Activated T-helper 1 cell treated with anti-CD3 and anti-CD28 coated beads, Interleukin-12 subunit alpha, Interleukin-12 subunit beta, Interleukin-2, Interleukin-4 antibody, amounts not matched to agents 30 ng/mL and 10 ng/mL and 1 ng/mL, durations not matched to agents 14 hours and 24 hours and 36 hours (primary cell): ENCODE measurements at places on chromosomes 3 and 15. TPM values are rescaled to one million over a fixed set of nuclear protein-coding genes. Genes with fewer than 3 reads are reported as not detected.
A peak's percentile ranks its signal among the peaks of the same experiment; 100 is the strongest.

CCR8 gene
- 7.1 and 8.9 TPM in 2 replicates for total RNA-seq

TPRG1 gene
- total RNA-seq: 11.2 and 13.6 TPM in 2 replicates

DZIP1L gene
- total RNA-seq: 0.07 and 0.16 TPM in 2 replicates

CCR2 gene
- total RNA-seq: 20.6 and 21.0 TPM in 2 replicates

C3orf70 gene
- total RNA-seq: 0.10 TPM in 2 replicates

PP2D1 gene
- total RNA-seq: not detected in 2 replicates

- no peak for DNase-seq
Measured at GRCh38 chr3:42498791-42499477, 3.5 kb upstream of the VIPR1 start.

- no peak for DNase-seq
Measured at GRCh38 chr3:146314871-146315270, 64.0 kb upstream of the PLSCR4 start.

GRCh38 chr3:50194903-50195500 lies 3.6 kb downstream of the GNAT1 start:
- DNase-seq: peak; percentile 9

DNA sequence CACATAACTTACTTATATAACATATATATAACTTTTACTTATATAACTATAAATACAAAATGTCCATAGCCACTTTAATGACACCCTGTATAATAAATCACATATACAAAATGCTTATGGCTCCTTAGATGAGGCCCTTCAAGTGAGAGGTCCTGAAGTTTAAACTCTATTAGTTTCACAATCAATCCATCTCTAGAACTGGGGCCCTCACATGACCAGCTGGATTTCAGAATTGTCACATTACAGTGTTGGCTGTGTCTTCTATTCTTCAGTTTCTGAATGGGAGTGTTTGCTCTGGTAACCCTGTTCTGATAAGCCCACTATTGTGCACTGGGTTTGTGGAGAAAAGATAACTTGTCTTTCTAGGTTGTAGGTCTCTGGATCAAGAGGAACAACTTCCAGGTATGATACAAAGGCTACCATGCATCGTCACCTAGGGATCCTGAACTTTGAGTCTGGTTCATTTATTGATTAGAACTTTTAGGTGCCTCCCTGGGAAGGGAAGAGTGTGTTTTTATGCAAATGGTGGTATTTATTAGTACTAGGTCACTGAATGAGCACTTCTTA lies 107.9 kb downstream of the DNAH12 start:
- no peak for DNase-seq

GRCh38 chr3:39329493-39329892 lies at the start of gene CCR8:
CCR8 (plus strand) TSS chr3:39329709; CDS start chr3:39332332, 2,623 bp downstream.
- DNase-seq: no peak

DNA sequence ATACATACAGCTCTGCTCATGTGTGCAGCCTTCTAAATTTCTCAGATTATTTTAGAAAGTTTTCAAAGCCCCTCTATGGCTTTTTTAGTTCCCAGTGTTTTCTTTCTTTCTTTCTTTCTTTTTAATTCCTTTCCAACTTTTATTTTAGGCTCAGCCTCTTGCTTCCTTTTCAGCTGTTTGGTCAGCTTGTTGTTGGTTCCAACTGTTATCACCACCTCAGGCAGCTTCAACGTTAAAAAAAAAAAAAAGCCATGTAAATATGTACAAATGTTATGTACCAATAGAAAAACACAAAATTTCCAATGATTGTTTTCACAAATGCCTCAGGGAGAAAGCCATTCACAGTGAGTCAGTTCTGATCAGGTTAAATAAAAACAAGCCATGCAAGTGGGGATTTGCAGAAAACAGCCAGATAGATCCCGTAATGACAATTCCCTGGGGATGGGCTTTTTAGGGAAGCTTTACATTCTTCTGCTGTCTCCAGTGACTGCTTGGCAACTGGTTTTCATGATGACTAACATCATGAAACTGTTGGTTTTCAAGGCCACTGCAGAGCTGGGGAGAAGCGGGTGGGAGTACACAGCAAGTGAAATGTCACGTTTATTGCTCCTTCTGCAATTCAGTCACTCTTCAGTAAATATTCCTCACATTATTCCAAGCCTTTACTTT lies 908.4 kb downstream of the EPHA3 start:
- DNase-seq: no peak

- no peak for DNase-seq
Measured at GRCh38 chr3:78879295-78879860, 888.4 kb downstream of the ROBO1 start.

DNA sequence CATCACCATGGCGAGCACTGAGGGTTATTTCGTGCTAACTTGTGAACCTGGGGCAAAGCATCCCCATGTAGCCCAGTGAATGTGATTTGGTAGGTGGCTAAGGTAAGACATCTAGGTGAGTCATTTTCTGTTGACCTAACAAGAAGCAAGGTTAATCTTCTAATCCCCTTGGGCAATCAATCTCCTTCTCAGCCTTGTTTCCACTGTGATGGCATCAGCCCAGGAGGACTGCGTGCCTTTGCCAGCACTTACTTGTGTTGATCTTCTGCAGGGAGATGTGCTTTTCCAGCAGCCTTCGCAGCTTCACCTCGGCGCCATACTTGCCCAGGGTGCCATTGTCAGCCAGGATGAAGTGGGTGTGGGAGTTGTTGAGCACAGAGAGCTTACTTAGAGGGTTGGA lies 35.7 kb downstream of the TRPM1 start:
- no peak for DNase-seq

DNA sequence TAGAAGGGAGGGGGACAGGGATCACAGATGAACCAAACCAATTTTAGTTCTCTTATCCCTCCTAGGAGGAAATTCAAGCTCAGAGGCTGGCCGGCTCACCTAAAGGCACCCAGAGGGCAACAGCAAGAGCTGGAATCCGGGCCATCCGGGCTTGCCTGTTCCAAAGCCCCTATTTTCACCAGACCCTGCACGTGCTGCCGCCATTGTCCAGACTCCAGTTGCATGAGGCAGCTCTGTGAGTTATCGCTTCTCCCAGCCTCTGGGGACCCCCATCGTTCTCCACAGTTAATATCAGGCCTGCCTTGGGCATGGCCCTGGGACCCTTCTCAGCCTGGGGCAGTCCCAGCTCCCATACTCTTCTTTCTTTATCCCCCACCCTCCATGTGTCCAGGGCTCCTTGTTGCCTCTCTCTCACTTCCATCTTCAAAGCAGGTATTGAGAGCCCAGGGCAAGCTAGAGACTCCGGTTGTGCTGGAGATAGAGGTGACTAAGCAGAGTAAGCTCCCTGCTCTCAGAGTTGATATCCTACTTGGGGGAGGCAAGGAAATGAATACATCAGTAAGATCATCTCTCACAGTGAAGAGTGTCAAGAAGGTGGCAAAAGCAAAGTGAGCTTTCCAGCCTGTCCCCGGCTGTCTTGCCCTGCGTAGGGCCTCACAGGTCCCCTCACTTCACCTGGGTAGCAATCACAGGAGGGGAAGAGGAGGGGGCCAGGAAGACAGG lies 322.8 kb downstream of the UACA start:
- no peak for DNase-seq

- DNase-seq: no peak
Measured at GRCh38 chr3:14691719-14692118, 16.8 kb downstream of the C3orf20 start.

DNA sequence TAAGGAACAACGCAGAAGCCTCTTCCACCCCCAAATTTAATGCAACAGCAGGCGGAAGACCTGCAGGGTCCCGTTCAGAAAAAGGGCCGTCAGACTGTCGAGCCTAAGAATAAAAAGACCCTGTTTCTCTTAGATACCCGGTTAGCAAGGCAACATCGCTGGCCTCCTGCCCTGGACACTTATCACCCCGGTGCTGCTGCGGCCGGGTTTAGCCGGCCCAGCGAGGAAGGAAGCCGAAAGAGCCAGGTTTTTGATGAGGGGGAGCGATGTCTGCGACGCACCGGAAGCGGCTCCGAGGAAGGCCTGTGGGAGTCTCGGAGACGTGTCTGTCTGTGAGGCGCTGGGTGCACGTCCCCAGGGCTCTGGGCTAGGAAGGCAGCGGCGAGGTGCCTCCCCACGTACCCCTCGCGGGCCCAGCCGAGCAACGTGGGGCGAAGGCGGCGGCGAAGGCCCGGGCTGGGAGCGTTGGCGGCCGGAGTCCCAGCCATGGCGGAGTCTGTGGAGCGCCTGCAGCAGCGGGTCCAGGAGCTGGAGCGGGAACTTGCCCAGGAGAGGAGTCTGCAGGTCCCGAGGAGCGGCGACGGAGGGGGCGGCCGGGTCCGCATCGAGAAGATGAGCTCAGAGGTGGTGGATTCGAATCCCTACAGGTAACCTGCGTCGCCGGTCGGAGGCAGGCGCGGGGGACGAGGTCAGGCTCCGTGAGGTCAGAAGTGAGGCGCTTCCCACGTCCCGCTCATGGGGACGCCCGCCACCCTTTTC lies at the start of gene UBA5:
UBA5 (plus strand) TSS at position 278 of the 759 bp plus-strand sequence; CDS start at position 487, 209 bp downstream.
- peak; percentile 65 for DNase-seq

DNA sequence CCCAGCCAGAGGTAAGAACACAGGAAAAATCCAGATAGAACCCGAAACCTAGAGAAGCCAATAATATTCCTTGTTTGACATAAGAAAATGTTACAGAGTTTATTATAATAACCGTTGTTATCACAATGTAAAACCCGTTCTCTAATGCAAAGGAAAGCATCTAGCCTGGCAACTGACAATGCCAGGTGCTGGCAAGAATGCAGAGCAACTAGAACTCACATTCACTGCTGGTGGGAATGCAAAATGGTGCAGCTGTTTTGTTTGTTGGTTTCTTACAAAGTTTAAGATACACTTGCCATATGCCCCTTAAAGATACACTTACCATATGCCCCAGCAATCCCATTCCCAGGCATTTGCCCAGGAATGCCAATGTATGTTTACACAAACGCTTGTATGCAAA lies 23.4 kb downstream of the VPS39 start:
- DNase-seq: no peak

DNA sequence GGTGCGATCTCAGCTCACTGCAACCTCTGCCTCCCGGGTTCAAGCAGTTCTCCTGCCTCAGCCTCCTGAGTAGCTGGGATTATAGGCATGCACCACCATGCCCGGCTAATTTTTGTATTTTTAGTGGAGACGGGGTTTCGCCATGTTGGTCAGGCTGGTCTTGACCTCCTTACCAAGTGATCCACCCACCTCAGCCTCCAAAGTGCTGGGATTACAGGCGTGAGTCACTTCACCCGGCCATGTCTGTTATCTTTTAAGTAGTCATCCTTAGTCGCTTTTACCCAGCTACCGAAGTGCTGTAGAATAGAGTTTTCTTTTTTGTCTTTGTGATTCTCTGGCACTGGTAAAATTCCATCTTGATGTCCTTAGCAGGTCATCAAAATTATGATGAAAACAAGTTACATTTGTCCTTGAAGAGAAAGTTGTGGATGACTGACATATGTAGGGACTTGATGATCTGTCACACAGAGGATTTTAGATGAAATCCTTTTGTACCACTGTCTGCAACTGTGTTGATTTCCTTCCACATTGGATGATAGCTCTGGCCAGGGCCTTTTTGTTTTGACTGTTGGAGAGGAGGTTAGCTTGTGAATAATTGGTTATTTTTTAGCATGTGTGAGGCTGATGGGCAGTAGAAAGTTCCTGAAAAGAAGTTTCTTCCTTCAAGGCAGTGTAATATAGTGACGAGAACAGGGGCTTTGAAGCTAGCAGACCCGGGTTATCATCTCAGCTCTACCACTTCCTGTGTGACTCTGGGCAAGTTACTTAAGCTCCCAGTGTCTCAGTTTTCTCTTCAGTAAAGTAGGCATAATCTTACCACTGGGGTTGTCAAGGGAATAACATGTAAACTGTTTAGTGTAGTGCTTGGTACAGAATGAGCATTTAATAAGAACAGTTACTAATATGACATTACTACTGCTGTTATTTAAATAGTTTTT lies 18.8 kb downstream of the ATG7 start:
- peak; percentile 23 for DNase-seq

GRCh38 chr15:81843226-81843625 lies 202.6 kb downstream of the MEX3B start:
- DNase-seq: no peak

DNA sequence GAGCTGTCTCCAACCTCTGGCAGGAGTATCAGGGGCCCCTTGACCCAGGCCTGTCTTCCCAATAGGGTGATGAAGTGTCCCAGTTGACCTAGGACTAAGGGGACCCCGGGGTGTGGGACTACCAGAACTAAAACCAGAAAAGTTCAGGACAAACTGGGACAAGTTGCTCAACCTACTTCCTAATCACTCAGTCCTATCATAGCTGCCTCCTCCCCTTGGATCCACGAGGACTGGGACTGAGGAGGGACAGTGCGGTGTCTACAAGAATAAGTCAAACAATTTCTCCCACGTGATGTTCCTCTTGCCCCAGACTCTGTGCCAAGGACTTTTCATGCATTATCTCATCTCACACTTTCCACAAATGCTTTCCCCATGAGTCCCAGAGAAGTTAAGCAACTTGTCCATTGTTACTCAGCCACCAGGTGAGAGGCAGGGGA lies 49.4 kb upstream of the SLCO2A1 start:
- DNase-seq: no peak
